ENCODE measurements at places on chromosomes 16 and 17. TPM values are rescaled to one million over a fixed set of nuclear protein-coding genes. Genes with fewer than 3 reads are reported as not detected.

The CD79B gene
- total RNA-seq = 1.3 TPM

The AATK gene
- 7.6 TPM for total RNA-seq

The MYH13 gene
- 0.05 TPM for total RNA-seq

The UTP4 gene
- 19.0 TPM for total RNA-seq

The RPA1 gene
- total RNA-seq = 23.9 TPM

The ZDHHC1 gene
- total RNA-seq = 3.8 TPM

The ZNF423 gene
- 14.0 TPM for total RNA-seq

The GJC1 gene
- 63.2 TPM for total RNA-seq

The ZG16 gene
- total RNA-seq = not detected

The GPR139 gene
- not detected for total RNA-seq

The EME2 gene
- 8.1 TPM for total RNA-seq

The TSPOAP1 gene
- 7.4 TPM for total RNA-seq

The KRT24 gene
- 0.26 TPM for total RNA-seq

The G6PC1 gene
- total RNA-seq = not detected

The PSMC3IP gene
- total RNA-seq = 4.5 TPM

GRCh38 chr16:5025171-5025632 is 8.5 kb downstream of the NAGPA start:
- DNase-seq = no peak

- no peak for DNase-seq
Measured at GRCh38 chr16:23146877-23147601, 2.2 kb downstream of the USP31 start.

DNA sequence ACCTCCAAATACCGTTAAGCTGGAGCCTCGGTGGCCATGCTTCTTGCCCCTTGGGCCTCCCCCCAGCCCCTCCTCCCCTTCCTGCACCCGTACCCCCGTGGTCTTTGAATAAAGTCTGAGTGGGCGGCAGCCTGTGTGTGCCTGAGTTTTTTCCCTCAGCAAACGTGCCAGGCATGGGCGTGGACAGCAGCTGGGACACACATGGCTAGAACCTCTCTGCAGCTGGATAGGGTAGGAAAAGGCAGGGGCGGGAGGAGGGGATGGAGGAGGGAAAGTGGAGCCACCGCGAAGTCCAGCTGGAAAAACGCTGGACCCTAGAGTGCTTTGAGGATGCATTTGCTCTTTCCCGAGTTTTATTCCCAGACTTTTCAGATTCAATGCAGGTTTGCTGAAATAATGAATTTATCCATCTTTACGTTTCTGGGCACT is 928 bp downstream of the HBA1 start:
- no peak for DNase-seq

DNA sequence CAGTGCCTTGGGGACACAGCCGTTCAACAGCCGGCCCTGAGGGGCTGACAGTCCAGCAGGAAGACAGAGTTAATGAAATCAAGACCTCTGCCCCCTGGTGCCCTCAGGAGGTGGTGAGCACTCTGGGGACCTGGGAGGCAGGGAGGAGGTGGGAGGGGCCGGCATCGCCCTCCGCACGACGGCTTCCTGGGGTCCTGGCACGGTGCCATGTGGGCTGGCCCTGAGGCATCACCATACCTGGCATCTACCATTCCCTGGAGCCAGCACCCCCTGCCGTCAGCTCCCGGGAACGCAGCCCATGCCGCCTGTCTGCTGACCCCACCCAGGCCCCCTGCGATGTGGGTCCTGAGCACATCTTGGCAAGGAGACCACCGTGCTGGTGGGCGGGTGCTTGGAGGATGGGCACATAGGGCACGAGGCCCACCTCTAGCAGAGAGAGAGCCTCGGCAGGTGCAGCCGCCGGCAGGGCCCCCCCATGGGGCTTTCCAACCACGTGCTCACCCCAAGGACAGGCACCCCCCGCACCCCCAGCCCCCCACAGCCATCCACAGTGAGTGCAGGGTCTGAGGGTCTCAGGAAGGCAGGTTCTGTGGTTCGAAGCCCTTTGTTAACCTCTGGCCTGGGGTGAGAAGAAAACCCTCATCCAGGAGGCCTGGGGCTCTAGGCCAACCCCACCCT is 52.5 kb downstream of the ZFPM1 start:
- DNase-seq = no peak

DNA sequence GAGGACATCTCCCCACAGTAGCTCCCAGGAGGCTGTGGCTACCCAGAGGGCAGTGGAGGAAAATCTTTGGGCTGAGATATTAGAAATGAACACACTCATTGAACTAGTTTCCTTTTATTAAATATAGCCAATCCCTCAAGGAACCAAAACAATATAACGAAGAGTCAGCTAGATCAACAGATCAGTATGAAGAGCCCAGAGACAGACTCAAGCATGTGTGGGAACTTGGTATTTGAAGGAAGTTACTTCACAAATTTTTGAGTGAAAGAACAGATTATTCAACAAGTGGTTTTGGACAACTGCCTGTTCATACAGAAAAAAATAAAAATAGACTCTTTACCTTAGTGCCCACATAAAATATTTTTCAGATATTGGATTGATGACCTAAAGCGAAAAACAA is 183.6 kb upstream of the PMFBP1 start:
- no peak for DNase-seq

- no peak for DNase-seq
Measured at GRCh38 chr16:86495756-86496261, 14.5 kb upstream of the FOXF1 start.

DNA sequence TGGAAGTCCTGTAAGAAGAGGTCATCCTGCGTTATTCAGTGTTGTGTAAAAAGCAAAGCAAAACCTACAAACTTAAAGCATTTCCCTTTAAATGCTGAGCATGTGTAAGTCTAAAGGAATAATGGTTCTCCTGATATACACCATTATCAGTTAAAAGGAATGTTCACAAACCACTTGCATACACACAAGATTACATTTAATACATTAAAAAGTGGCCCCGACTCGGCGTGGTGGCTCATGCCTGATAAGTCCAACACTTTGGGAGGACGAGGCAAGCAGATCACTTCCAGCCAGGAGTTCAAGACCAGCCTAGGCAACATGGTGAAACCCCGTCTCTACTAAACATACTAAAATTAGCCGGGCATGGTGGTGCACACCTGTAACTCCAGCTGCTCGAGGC is 30.5 kb downstream of the CPPED1 start:
- no peak for DNase-seq

GRCh38 chr17:3813171-3813570 is 12.2 kb upstream of the ITGAE start:
- DNase-seq = no peak

DNA sequence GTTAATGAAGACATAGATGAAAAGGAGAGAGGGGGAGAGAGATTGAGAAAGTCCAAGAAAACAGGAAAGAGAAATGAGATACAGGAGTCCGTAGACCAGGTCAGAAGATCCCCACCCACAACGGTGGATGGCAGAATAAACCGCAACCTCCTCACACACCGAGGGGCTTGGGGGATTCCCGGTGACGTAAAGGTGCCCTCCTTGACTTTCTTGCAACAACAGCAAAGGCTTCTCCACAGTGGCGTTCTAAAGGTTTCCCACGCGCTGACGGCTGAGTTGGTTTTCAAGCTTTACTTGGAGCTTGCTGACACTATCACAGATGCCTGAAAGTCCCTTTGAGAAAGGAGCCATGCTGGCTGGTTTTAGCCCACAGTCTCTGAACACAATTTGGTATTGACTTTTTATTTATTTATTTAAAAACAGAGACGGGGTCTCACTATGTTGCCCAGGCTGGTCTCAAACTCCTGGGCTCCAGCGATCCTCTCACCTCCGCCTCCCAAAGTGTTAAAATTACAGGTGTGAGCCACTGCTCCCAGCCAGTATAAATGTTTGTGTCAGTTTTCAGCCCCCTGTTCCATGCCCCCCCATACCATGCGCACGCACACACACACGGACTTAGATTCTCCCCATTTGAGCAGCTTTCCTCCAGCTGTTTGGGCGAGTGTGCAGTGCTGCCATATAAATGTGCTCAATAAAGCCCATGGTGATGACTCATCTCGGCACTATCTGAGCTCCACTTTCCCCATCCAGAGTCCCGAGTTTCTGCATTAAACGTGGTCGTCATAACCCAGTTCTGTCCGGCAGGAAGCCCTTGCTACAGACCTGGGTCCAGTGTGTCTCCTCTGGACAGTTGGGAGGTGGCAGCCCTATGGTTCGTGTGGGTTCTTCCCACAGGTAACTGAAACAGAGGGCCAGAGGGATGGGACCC is 33.0 kb upstream of the SEC14L1 start:
- no peak for DNase-seq

DNA sequence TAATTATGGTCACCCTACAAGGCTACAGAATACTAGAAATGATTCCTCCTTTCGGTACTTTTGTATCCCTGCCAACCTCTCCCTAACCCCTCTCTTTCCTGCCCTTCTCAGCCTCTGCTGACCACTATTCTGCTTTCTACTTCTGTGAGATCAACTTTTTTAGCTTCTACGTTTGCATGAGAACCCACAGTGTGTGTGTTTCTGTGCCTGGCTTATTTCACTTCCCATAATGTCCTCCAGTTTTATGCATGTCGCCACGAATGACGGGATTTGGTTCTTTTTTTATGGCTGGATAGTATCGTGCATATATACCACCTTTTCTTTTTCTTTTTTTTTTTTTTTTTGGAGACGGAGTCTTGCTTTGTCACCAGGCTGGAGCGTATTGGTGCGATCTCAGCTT is 92.1 kb downstream of the RAP1GAP2 start:
- no peak for DNase-seq

DNA sequence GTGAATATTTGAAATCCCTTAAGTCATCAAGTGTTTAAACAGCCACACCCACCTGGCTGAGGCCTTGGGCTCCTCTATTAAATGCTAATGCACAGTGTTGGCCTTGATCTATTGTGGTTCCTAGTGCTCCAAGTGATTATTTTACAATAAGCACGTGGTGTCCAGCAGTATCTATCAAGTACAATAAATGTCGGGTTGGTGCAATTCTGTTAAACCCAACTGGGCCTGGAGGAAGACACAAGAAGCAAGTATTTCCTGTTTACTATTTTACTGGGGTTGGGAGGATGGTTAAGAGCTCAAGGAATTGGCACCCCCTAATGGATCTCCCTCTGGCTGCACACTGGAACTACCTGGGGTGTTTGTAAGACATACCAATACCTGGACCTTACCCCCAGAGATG is 72.1 kb upstream of the HNF1B start:
- DNase-seq = no peak

GRCh38 chr16:51143196-51143977 is 7.7 kb downstream of the SALL1 start:
- DNase-seq = no peak

GRCh38 chr17:73471924-73472323 is 160.1 kb upstream of the CDC42EP4 start:
- DNase-seq = no peak

- DNase-seq = peak; percentile 39
Measured at GRCh38 chr17:59963738-59964481, 630 bp downstream of the RNFT1 start.

GRCh38 chr16:81524382-81524781 is 79.8 kb downstream of the CMIP start:
- DNase-seq = no peak

Data from urinary bladder (tissue), 4 donors.